Right hindlimb (tissue), 1 donor: ENCODE measurements at places on chromosomes 7 and 10.

- DNase-seq = no peak
Observed at GRCh38 chr10:69223028-69223342, 2.9 kb downstream of the HKDC1 start.

DNA sequence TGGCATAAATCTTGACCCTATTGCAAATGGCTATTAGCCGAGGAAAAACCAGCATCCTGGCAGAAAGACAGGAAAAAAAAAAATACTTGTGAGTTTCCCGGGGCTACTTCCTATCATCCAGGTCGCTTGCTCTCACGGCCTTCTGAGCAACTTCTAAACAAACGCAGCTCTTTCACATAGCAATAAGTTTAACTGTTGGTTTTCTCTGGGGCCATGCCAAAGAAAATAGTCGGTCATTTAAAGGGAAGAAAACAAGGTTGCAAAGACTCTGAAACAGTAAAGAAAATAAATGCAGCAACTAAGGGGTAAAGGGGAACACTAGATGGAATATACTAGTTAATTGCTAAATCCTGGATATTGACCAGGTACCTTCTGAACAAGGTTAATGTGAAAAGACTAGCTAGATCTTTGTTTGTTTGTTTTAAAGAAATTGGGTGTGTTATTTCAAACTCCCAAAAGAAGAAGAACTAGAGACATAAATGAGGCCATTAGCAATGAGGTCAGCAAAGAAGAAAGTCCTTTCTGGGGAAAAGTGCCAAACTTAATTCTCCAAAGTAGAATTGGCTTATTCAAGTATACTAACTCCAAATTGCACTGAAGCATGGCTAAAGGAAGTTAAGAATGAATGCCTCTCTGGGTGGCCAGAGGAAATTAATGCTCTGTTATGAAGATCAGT is 54.2 kb downstream of the SLC39A12 start:
- no peak for DNase-seq

DNA sequence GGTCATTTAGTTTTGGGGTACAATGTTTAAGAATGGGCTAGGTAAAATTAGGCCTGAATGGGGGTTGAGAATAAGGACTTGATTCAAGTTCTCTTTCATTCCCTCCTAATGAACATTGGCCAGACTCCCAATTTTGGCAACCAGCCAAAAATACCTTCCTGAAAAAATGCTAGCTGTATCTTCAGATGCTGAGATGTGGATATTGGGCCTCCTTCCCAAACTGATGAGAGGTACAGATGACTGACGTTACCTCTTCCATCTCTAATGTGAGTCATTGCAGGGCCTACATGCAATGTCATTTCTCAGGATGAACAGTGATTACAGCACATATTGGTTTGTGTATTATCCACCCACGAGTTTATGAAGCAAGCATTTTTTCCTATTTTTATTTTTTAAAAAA is 151.6 kb downstream of the SND1 start:
- DNase-seq = no peak

DNA sequence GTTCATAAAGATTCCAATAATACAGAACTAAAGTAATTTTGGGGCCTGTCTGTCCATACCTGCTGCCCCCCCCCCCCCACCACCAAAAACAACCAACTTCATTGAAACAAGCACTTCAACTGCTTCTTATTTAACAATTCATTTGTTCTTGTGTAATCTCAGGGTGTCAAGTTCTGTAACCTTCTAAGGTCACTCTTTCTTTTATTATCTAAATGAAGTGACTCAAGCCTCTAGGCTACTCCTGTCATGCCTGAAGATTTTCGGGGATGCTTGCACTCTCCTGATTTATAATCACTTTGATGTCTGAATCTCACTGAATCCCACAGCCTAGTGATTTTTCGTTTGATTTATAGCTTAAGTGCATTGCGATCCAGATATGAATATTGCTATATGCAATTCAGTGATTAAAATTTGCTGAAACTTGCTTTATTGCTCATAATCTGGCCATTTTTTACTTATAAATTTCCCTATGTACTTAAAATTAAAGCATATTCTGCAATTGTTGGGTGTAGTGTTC is 27.2 kb downstream of the GARIN1A start:
- no peak for DNase-seq

- no peak for DNase-seq
Observed at GRCh38 chr7:139571190-139571589, 47.7 kb downstream of the CLEC2L start.

GRCh38 chr7:153886506-153887441 is 165.4 kb upstream of the DPP6 start:
- peak; percentile 54 for DNase-seq

- no peak for DNase-seq
Observed at GRCh38 chr7:57178768-57179139, 46.5 kb upstream of the ZNF479 start.

DNA sequence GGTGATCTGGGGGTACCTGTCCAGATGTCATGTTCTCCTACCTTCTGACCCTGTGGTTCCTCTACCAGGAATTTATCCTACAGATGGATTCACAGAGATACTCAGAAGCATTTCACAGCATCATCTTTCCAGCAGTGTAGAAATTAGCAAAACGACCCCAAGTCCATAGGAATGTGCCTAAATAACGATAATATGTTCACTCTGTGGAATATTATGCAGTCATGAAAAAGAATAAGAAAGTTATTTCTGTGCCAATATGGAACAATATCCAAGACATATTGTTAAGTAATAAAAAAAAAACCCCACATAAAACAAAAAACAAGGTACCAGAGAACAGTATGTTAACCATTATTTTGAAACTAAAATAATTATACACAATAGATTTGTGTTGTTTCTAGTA is 123.8 kb upstream of the SDK1 start:
- no peak for DNase-seq

DNA sequence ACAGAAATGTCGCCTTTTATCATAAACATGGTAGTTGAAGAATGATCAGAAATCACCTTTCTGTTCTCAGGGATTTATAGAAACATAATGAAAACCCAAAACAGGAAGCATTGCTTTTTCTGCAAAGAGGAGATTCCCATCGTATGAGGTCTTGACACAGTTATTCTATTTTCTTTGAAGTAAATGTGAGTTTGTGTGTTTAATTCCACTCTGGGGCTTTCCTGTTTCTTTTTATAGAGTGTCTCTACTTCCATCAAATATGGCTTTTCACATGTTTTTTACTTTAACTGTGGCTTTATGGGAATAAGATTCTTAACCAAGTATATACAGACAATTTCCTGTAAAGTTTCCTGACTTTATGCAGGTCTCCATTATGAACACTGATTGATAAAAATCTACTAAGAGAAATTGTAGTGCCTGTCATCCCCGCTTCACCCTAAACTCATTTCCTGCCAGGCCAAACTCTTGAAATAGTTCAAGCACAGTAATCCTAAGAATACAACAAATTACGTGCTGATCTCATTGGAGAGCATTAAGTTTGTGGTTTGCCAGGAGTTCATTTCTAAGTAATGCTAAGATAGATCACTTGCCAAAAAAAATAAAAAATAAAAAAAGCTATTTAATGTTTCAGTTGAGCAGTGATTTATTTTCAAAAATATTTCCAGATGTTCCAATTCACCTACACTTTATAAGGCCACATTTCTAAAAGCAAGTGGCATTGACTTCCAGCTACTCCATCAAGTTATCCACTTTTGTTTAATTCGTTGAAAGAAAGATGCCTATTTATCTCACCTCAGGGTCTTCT is 52.2 kb upstream of the SEC61G start:
- no peak for DNase-seq

DNA sequence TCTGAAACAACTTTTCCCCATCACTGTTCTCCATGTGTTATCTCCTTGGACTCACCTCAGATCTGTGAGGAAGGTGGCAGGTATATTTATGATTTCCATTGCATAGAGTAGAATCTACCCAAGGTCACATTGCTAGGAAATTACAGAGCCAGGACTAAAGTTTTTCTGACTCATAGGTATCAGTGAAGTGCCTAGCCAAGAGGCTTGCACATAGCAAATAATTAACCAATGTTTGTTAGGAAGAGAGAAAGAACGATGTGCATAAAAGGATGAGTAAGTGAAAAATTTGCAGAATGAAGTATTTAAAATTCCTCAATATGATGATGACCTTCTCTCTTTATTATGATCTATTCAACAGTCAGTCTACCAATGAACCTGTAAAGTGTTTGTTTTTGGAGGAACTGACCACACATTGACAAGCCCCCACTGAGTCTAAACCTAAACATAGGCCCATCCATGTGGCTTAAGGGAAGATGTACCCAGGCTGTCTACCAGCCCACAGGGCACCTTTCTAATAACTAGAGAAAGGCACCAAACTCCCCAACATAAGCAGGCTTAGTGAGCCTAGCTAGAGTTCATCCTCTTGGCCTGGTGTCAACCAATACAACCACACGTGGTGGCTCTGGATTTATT is 252.9 kb upstream of the ZMIZ1 start:
- DNase-seq = no peak

- no peak for DNase-seq
Observed at GRCh38 chr10:36375107-36375506, 733.0 kb upstream of the FZD8 start.

DNA sequence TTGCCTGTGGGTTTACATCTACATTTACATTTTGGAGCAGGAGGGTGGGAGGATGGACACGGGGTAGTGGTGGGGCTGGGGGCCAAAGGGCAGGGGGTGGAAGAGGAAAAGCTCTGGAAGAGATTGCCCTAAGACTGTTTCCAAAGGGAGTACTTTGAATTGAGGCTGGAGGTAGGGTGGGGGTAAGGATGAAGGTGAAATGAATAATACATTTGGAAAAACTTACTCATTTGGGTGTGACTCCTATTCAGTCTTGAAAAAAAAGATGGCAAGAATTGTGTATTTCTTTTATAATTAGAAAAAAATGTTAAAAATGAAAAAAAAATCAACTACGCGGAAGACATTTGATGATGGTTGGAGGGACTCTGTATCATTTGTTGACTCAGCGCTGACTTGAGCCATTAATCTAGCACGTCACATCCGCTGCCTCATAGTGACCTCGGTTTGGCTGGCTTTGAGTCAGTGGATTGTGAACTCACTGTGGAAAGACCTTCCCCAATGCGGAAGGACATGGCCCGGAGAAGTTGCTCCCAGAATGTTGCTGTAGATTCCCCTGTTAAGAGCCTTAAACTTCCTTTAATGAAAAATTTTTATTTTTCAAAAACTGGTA is 2.8 kb downstream of the FAM180A start:
- DNase-seq = no peak

DNA sequence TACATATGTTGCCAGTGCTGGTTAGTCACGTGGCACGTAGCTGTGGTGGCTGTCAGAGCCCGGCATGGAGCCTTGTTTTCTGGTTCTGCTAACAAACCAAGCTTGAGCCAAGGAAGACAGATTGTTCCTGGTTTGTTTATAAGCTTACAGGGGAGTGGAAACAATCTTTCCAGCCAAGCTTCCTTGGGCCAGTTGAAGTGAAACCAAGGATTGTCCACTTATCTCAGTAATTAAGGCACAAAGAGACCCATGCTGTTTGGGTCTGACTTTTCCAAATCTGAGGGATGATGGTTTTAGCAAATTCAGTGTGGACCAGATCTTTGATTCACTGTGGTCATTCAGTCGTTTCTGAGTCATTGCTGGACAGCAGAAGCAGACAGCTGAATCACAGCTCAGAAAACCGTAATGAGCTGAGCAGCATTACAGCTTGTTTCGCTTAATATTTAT is 297.3 kb upstream of the COBL start:
- no peak for DNase-seq

DNA sequence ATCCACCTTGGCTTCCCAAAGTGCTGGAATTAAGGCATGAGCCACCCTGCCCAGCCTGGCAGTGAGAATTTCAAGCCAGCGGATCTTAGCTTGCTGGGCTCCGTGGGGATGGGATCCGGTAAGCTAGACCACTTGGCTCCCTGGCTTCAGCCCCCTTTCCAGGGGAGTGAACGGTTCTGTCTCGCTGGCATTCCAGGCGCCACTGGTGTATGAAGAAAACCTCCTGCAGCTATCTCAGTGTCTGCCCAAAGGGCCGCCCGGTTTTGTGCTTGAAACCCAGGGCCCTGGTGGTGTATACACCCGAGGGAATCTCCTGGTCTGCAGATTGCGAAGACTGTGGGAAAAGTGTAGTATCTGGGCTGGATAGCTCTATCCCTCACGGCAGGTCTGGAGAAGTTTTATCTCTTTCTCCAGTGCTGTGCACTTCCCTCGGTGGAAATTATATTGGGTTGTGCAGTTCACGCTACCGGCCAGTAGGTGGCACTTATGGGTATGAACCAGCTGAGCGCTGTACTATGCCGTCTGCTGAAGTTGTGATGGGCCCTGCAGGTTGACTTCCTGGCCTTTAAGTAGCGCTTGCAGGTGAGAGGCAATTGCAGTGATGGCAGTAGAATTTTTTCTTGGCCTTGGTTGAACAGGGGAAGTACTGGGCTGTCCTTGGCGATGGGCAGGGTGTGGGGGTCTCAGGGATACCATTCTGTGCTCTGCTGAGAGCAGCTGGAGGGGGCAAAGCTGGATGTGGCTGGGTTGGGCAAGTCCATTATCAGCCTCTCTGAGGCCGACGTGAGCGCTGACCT is 138.0 kb upstream of the MTPN start:
- DNase-seq = no peak

DNA sequence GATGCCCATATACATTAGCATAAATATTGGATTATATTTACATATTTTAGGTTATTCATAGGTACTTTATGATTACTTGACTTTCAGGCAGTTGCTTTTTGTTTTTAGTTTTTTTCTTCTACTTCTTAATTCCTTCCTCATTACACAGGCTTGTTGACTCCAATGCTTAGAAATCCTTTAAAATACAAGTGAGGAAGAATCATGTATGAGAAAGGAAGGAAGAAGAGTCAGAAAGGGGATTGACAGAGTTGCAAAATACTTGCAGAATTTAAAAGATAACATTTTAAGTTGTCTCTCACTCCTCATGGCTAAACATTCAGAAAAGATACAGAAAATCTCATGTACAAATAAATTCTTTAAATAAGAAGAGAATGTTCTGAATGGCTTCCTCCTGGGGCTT is 61.9 kb downstream of the ATXN7L1 start:
- no peak for DNase-seq
